ENCODE measurements at places on chromosomes 6 and 20. TPM values are rescaled to one million over a fixed set of nuclear protein-coding genes. Genes with fewer than 3 reads are reported as not detected.

The C20orf141 gene
- not detected for total RNA-seq

The PSORS1C2 gene
- not detected for total RNA-seq

The ADGB gene
- total RNA-seq: not detected

The GMPR gene
- total RNA-seq: 0.95 TPM

The ADGRF5 gene
- not detected for total RNA-seq

DNA sequence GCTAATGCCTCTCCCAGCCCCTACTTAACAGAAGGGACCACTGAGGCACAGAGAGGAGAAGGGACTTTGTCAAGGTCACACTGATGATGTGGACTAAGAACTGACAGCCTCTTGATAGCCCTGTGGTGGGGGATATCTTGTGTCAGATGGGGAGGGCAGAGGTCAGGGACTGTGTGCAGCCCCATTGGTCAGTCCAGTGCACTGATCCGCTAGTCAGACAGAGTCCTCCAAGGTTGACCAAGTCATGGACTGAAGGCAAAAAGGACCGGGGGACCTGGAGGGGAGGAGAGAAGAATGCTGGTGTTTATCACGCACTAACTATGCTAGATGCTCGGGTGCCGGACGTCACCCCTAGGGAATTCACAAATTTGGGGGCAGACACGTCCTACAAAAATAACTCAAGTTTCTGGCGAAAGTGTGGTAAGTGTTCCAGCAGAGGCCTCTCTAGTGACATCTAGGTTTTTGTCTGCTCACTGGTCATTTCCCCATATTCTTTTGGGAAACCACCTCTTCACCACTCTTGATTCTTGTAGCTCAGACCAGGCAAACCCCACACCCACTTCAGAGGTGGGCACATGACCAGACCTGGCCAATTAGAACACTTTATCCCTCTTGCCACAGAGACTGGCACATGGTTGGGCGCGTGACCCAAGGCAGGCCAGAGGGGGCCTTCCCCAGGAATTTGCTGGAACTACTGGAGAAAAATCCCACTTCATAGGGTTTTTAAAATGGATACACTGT lies 21.0 kb downstream of the TCF15 start:
- no peaks in the 10 kb centered on the region for H3K27me3 ChIP-seq
- H3K4me3 ChIP-seq: no peak overlapping the region
- no peaks in the 10 kb centered on the region for H3K4me1 ChIP-seq
- no peak overlapping the region for H3K27ac ChIP-seq
- no peaks in the 10 kb centered on the region for H3K36me3 ChIP-seq

DNA sequence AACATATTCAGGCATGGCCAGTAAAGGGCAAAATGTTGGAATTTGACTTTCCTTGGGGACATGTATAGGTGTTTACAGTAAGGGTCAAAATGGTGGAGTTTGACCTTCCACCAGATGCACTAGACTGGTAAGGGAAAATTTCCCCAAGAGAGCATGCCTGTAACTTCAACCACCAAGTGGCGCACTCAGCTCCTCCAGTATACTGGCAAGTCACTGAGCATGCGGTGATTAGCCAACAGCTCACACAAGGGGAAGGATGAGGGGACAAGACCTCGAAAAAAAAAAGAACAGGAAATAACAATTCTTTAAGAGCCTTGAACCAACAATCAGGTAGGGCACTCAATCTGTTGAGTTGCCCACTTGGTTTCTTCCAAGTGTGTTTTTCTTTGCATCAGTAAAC lies 140.9 kb downstream of the EYS start:
- no peaks in the 10 kb centered on the region for H3K4me1 ChIP-seq
- no peaks in the 10 kb centered on the region for H3K27me3 ChIP-seq
- H3K27ac ChIP-seq: no peak overlapping the region

- no peak overlapping the region for H3K27ac ChIP-seq
- H3K4me1 ChIP-seq: peaks cover 9% of the 10 kb centered on the region
- peak; percentile 22 for DNase-seq
- peak overlapping the region; percentile 18 for H3K4me3 ChIP-seq
Observed at GRCh38 chr6:28606424-28607391, 81.0 kb downstream of the GPX5 start.

DNA sequence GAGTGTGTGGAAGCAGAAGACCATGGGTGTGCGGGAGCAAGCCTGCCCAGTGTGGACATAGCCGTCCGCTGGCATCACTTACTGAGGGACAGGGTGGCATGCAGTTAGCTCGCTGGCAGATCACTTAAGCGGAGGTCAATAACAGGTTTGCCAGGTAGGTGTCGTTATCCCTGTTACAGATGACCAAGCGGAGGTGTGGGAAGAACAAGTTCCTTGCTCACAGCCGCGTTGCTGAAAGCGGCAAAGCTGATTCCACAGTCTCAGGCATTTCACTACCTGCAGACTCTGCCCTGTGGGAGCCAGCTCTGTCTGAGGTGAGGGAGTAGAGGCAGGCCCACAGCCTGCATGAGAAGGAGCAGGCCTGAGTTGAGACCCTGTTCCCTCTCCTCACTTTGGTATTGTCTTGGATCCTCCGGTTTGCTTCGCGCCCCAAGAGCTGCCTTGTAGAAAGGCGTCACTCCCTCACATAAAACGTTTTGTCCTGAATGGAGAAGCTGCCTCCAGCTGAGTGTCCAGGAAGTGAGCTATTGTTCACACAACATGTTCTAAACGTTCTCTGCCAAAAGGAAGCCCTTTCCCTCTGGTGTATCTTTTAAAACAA lies 96.9 kb downstream of the TCP11 start:
- no peaks in the 10 kb centered on the region for H3K27me3 ChIP-seq
- H3K27ac ChIP-seq: no peak overlapping the region
- DNase-seq: no peak
- no peak overlapping the region for H3K4me3 ChIP-seq

DNA sequence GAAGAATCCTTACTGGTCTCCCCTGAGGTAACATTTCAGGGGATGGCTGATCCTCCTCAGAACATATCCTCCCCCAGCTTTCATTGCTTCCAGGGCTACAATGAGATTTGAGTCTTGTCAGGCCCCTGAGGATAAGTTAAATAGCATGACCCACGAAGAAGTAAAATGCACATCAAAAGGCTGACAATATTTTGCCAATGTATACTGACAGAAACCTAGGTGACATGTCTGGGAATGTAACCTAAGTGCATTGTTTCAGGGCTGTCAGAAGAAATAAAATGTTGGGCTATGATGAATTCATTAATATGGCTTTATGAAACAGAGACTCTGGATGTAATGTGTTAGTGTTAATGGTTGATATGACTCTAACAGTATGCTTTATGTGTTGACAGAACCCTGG lies 471.5 kb downstream of the HDGFL1 start:
- no peak overlapping the region for H3K27ac ChIP-seq
- H3K4me3 ChIP-seq: no peak overlapping the region
- no peaks in the 10 kb centered on the region for H3K27me3 ChIP-seq
- DNase-seq: no peak
- H3K4me1 ChIP-seq: no peaks in the 10 kb centered on the region
- no peaks in the 10 kb centered on the region for H3K36me3 ChIP-seq

DNA sequence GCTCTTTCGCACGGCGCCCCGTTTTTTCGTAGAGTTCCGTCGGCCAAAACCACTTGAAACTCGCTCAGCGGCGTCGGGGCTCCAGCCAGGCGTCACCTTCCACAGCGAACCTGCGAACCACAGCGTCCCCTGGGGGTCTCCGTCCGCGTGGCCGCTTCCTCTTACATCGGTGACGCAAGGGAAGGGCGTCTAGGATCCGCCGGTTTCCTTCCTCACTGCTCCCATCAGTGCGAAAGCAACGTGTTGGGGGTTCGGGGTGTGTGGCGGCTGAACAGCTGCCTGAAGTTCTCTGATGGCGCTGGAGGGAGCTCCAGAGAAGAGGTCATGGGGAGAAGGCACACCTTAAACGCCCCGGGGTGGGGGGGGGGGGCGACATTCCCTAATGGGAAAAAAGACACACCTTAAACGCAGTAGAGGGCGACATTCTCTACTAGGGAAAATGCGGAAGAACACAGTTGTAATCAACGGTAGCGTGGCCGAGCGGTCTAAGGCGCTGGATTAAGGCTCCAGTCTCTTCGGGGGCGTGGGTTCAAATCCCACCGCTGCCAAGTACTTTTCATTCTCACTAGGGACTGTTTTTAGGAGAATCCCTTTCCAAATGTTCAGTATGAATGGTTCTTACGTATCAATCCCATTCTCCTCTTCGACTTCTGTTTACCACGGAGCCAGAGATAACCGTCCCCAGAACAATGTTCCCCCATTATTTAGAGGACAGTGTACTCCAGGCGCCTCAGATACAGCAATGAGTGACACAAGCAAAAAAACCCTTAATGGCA lies 16.4 kb downstream of the ZNF311 start:
- H3K36me3 ChIP-seq: no peaks in the 10 kb centered on the region
- peaks cover 13% of the 10 kb centered on the region for H3K27me3 ChIP-seq

GRCh38 chr6:136753624-136754023 lies 38.7 kb downstream of the MAP3K5 start:
- no peaks in the 10 kb centered on the region for H3K36me3 ChIP-seq
- no peaks in the 10 kb centered on the region for H3K27me3 ChIP-seq
- DNase-seq: peak; percentile 92
- peaks cover 79% of the 10 kb centered on the region for H3K4me1 ChIP-seq
- H3K4me3 ChIP-seq: no peak overlapping the region
- peak overlapping the region; percentile 77 for H3K27ac ChIP-seq

DNA sequence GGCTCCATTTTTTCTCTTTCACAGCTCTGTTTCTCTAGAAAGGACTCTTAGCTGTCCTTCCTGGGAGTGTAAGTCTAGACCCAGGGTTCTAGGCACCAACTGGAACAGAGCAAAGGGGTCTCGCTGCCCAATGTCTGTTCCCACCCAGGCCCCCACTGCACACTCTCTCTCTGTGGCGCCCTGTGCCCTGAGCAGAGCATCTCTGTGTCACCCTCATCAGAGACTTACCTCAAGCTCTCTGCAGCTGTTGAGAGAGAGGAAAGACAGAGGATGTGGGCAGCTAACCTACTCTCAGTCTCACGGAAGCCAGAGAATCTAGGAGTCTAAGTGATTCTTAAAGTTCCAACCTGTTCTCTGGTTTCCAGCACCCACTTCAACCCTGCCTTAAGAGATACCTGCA lies 9.5 kb downstream of the NCR2 start:
- no peak overlapping the region for H3K4me3 ChIP-seq
- DNase-seq: peak; percentile 23
- H3K27ac ChIP-seq: peak overlapping the region; percentile 3
- H3K27me3 ChIP-seq: no peaks in the 10 kb centered on the region
- no peaks in the 10 kb centered on the region for H3K36me3 ChIP-seq
- H3K4me1 ChIP-seq: peaks cover 17% of the 10 kb centered on the region

- no peaks in the 10 kb centered on the region for H3K27me3 ChIP-seq
- H3K27ac ChIP-seq: no peak overlapping the region
- H3K4me1 ChIP-seq: no peaks in the 10 kb centered on the region
- no peak overlapping the region for H3K4me3 ChIP-seq
Observed at GRCh38 chr20:25424536-25424935, 17.1 kb downstream of the GINS1 start.

- no peak overlapping the region for H3K4me3 ChIP-seq
- DNase-seq: no peak
- H3K36me3 ChIP-seq: no peaks in the 10 kb centered on the region
- H3K4me1 ChIP-seq: peaks cover 10% of the 10 kb centered on the region
- no peak overlapping the region for H3K27ac ChIP-seq
Observed at GRCh38 chr6:300494-301198, 8.4 kb downstream of the DUSP22 start.

GRCh38 chr20:34011275-34011674 lies 17.6 kb downstream of the RALY start:
- H3K4me3 ChIP-seq: no peak overlapping the region
- no peak overlapping the region for H3K27ac ChIP-seq
- H3K36me3 ChIP-seq: peaks cover 4% of the 10 kb centered on the region
- no peaks in the 10 kb centered on the region for H3K27me3 ChIP-seq

GRCh38 chr6:160739955-160740354 lies 37.9 kb downstream of the PLG start:
- no peak overlapping the region for H3K27ac ChIP-seq
- H3K36me3 ChIP-seq: no peaks in the 10 kb centered on the region
- DNase-seq: no peak
- H3K4me3 ChIP-seq: no peak overlapping the region
- H3K4me1 ChIP-seq: no peaks in the 10 kb centered on the region

DNA sequence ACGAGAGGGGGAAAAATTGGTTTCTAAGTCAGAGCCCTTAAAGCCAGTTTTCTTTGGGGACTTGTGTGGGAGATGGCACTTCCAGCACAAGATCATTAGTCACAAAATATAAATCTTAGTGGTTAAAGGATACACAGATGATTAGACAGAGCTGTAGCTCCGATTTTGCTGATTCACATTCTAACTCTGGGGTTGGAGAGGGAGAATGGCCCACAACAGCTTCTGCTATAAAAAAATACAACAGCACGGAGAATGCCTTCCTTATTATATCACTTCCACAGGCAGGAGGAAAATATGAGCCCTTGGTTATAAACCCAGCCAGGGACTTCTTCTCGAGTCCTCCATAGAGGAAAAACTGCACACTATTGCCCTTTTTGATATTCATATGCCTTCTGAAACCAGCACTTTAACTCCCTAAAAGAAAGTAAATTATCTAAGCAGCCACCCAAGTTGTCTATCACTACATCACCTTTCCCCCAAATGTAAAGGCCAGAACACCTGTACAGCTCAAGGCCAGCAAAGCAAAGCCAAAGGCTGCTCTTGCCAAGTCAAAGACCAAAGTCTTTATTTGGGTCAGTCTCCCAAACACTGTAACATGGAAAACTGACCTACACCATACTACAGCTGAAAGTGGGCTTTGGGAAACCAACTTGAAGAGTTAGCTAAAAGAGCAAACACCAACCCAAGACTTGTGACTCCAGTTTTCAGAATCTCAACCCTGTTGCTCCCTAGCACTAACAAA lies 10.4 kb downstream of the MRPL14 start:
- no peak overlapping the region for H3K4me3 ChIP-seq
- DNase-seq: no peak
- H3K27ac ChIP-seq: no peak overlapping the region
- H3K27me3 ChIP-seq: no peaks in the 10 kb centered on the region
- H3K4me1 ChIP-seq: peaks cover 46% of the 10 kb centered on the region
- peaks cover 47% of the 10 kb centered on the region for H3K36me3 ChIP-seq

DNA sequence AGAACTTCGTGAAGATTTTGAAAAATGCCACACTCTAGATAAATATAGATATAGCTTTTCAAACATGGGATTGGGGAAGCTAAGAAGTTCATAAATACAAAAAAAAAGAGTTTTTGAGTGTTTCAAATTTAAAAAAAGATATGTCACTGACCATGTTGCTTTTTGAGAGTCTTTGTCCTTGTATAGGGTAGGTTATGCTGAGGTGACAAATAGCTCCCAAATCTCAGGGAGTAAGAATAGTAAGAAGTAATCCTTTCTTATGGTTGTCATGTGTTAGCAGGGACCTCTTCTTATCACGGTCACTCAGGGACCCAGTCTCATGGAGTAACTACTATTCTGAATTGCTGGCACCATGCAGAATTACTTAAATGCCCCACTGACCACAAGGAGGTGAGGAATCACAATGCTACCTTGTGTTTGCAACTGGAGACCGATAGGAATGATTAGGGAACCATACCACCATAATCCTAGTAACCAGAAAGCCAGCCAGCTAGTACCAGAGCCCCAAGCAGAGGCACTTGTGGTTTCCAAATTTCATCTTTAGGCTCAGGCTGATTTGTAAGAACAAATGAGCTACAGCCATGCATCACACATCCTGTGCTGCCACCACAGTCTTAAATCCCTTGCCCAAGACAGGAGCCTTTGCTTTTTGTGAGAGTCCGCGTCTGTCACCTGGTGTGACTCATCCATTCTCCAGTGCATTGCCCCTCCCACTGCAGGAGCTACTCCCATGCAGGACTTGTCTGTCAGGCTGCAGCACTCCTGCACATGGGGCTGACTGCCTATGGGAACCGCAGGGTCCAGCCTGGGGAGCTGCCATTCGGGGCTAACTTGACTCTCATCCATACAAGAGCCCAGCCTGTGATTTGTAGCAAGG lies 42.4 kb upstream of the ADGRF4 start:
- no peaks in the 10 kb centered on the region for H3K36me3 ChIP-seq
- H3K27ac ChIP-seq: no peak overlapping the region
- H3K4me1 ChIP-seq: no peaks in the 10 kb centered on the region
- H3K27me3 ChIP-seq: no peaks in the 10 kb centered on the region
